Lung (tissue), 17 donors: ENCODE measurements at places on chromosomes 1 and 21.

GRCh38 chr1:234698686-234699085, 88.7 kb upstream of the IRF2BP2 start:
- no peak for DNase-seq

DNA sequence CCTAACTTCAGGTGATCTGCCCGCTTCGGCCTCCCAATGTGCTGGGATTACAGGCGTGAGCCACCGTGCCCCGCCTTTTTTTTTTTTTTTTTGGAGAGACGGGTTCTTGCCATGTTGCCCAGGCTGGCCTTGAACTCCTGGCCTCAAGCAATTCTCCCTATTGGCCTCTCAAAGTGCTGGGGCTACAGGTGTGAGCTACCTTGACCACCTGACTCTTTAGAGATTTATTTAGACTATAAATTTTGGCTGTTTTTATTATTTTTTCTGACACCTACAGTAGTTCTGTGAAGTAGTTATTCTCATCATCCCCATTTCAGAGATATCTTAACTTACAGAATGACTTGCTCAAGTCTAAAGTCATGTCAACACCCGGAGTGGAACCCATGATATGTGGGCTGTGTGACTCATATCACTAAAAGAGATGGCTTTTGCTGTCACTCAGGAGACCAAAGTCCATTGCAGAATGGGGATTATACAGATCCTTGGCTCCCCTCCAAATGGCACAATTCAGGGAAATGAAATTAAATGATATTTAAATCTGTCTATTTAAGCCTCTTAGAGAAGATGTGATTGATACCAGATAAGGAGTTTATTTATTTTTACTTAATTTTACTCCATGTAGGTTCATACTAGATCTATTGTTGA, 93.2 kb downstream of the CTH start:
- no peak for DNase-seq

DNA sequence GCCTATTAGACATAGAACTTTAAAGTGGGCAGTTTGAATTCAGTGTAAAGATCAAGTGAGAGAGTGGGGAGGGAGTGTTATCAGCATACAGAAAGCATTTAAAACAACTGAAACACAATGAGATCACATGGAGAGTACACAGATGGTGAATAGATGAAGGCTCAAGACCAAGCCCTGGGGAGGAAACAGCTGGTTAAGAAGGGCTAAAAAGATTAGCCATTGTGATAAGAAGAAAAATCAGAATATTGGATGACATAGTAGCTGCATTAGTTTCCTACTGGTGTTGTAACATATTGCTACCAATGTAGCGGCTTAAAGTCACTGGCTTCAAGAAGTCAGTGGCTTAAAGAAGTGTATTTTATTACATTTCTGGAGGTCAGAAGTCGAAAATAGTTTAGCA, 443.4 kb upstream of the RGS18 start:
- no peak for DNase-seq

- peak; percentile 50 for DNase-seq
Observed at GRCh38 chr1:150875197-150876118, 941 bp downstream of the ARNT start.

DNA sequence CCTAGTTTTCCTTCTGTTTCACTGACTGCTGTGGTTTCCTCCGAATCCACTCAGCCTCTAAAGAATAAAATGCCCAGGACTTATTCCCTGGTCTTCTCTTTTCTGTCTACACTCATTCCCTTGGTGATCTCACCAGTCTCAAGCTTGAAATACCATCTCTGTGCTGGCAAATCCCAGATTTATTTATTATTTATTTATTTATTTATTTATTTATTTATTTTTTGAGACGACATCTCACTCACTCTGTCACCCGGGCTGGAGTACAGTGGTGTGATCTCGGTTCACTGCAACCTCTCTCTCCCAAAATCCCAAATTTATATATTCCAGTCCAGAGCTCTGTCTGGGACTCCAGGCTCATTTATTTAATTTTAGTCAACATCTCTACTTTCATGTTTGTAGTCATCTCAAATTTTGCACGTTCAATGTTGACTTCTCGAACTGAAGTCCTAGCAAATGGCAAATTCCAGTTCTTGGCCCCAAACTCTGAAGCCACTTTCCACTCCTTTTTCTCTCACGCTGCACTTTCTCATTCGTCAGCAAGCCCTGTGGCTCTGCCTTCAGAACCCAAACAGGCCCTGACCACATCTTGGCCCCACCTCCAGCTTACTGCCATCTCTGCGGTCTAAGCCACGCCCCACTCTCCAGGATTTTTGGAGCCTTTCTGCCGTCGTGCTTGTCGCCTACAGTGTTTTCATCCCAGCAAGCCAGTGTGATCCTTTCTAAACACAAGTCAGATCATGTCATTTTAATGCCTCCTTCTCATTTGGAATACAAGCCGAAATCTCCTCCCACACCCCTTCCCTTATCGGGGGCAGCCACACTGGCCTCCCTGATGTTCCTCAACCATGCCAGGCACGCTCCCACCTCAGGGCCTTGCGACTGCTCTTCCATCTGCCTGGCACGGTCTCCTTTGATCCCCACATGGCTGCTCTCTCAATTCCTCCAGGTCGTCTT, 14.2 kb upstream of the TENT5B start:
- peak; percentile 78 for DNase-seq

DNA sequence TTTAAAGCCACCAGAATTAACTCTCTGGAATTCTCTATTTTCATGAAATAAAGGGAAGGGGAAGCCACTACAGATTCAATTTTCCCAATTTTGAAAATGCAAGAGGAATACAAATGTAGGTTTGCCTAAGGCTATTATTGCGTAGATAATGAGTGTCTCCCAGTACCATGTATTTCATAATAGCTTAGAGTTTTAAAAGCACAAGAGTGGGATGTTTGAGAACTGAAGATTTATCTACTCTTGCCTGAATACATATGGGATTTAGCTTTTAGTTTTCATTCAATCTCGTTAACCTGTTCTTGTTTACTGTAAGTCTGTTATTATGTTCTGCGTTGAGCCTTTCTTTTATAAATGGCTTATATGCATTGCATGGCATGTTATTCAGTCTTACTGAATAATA, 795.1 kb downstream of the BRINP3 start:
- no peak for DNase-seq

- no peak for DNase-seq
Observed at GRCh38 chr21:38741950-38742256, 63.8 kb upstream of the ETS2 start.

GRCh38 chr1:53763911-53764310, 24.9 kb upstream of the GLIS1 start:
- no peak for DNase-seq

DNA sequence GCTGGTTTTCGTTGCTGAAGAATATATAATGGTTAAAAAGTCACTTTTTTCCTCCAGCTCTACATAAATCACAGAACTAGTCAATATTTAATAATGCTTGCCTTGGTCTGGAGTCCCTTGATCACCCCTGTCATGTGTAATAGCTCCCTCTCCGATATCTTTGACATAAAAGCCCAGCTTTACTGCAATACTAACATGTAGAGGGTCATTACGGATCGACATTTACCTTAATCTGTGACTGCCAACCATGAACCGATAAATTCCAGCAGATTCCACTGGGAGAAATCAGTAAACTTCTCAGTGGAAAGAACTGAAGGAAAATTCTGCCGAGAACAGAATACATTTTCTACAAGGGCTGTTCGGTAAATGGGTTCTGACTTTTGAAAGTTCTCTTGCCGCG, 396.5 kb downstream of the KCTD3 start:
- no peak for DNase-seq

DNA sequence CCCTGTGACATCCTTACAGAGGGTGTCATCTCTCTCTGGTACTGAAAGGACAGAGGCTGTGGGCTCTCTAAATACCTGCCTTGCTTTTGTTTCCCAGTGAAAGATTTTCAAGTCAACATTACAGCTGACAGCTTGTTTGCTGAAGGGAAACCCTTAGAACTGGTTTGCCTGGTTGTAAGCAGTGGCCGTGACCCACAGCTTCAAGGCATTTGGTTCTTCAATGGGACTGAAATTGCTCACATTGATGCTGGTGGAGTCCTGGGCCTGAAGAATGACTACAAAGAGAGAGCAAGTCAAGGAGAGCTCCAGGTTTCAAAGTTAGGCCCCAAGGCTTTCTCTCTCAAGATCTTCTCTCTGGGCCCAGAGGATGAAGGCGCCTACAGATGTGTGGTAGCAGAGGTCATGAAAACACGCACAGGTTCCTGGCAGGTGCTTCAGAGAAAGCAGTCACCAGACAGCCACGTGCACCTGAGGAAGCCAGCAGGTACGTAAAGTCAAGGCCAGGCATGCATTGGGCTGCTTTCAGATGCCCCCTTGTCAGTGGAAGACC, 11.8 kb downstream of the CD101 start:
- DNase-seq, result peak; percentile 45

- DNase-seq, result peak; percentile 63
Observed at GRCh38 chr1:167617153-167618147, 12.6 kb upstream of the RCSD1 start.

- no peak for DNase-seq
Observed at GRCh38 chr1:89098857-89099256, 27.1 kb downstream of the GBP2 start.

GRCh38 chr1:228992907-228993535, 257.7 kb downstream of the RHOU start:
- no peak for DNase-seq

DNA sequence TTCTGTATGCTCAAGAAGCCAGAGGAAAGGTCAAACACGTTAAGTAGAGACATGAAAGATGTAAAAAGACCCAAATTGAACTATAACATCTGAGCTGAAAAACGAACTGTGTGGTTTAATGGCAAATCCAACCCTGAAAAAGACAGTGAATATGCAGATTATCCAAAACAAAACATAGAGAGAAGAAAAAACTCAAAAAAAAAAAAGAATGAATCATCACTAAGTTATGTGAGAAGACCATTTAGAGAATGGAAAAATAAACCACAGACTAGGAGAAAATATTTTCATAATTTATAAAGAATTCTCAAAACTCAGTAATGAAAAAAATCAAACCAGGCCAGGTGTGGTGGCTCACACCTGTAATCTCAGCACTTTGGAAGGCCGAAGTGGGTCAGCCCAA, 253.3 kb downstream of the PLPP3 start:
- DNase-seq, result no peak

- DNase-seq, result no peak
Observed at GRCh38 chr1:32263744-32264143, 12.7 kb downstream of the LCK start.

DNA sequence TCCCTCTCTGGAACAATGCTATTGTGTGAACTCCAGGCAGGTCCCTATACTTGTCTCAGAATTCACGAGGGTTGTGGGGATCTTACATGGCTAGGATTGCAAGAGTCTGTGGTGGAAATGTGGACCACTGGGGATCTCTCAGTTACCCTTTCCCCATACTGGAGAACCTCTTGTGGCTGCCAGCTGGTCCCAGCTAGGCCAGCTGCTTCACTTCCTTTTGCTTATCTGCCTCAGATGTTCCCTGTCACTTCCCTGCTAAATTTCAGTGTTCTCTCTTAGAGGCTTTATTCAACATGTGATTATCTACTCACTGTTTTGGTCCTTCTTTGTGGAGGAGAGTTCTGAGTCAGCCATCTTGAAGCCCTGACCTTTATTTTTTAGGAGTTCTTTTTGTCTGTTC, 75.9 kb upstream of the SAMD13 start:
- peak; percentile 27 for DNase-seq

DNA sequence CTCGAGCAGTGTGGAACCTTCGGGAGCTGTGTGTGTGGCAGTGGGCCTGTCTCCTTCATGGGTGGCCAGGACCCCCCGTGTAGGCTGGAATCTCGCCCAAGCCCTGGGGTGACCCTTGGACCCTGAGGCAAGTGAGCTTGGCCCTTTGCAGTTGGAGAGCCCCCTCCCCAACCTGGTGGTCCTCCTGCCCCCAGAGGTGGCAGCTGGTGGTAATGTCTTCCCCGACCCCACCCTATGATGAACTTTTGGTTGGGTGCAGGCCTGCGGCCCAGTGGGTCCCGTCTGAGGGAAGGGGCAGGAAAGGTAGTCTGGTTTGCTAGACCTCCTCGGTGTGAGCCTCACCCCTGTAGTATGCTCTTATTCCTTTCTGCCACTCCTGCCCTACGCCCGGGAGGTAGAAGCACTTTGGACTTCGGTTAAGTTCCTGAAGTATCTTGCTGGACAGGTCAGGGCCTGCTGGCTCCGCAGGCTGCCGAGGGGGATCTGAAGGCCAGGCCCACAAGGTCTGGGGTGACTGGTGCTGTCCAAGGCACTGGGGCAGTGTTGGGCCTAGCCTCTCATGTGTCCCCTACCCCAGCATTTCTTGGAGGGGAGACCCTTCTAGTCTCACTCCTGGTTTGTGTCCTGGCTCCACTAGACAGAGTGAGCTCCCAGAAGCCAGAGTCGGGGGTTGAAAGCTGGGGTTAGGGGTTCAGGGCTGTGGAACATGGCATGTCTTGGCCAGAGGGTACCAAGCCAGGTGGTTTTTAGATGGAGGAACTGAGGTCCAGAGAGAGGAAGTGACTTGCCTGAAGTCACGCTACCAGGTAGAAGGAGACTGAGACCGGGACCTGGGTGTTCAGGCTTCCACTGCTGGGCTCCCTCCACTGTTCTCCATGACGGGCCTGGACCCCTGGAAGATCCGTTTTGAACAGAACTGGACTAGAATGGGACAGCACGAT, 1.8 kb downstream of the ZNF362 start:
- no peak for DNase-seq

GRCh38 chr1:204130178-204130577, 21.7 kb downstream of the ETNK2 start:
- no peak for DNase-seq

DNA sequence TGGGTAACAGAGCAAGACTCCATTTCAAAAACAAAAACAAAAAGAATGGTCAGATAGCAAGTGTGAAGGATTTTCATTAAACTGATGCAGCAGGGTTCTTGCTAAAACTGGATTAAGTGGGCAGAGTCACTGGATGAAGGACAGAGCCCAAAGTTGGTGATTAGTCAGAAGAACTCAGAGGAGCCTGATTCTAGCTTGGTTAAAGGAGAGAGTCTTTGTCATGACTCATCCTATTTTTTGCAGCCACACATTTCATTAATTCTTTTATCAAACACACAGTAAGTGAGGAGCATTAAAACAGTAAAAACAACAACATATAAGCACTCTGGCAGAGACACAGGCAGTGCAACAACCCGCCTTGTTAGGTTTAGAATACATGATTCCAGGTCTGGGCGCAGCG, 56.0 kb upstream of the EDARADD start:
- no peak for DNase-seq

DNA sequence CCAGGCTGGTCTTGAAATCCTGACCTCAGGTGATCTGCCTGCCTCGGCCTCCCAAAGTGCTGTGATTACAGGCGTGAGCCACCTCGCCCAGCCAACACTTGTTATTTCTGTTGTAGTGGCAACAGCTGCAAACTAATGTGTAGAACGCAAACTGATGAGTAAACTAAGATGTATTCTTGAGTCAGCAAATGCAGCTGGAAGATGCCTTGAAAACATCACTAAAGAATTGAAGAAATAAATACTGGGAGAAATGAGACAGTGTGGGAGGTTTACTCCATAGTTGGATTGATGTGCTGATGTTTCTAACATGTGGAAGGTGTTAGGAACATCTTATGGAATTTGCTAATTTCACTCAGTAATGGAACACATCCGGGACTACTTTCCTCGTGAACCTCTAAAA, 61.3 kb upstream of the KCNE2 start:
- no peak for DNase-seq
